ENCODE measurements at places on chromosomes 1 and 21. TPM values are rescaled to one million over a fixed set of nuclear protein-coding genes. Genes with fewer than 3 reads are reported as not detected.

GRCh38 chr1:61741711-61742619 lies at the start of gene PATJ:
Gene PATJ (plus strand): TSS chr1:61742480. CDS start chr1:61762893, 20,413 bp downstream.
- DNase-seq: peak; percentile 58
- peaks cover 4% of the 10 kb centered on the region for H3K36me3 ChIP-seq
- peak within 1 kb of the TSS; percentile 94 for H3K4me3 ChIP-seq
- H3K27me3 ChIP-seq: no peaks in the 10 kb centered on the region
- H3K4me1 ChIP-seq: peaks cover 29% of the 10 kb centered on the region
- peak within 1 kb of the TSS; percentile 92 for H3K27ac ChIP-seq

DNA sequence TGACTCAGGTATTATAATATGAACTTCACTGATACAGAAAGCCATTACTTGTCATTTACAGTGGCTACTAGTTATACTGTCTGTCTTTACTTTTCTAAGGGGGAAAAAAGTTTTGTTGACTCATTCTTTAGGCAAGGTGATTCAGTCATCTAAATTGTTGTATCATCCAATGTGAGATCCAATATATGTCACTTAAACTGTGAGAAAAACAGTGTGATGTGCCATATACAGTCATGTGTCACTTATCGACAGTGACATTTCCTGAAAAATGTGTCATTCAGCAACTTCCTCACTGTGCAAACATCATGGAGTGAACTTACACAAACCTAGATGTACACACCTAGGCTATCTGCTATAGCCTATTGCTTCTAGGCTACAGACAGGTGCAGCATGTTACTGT lies 57.6 kb downstream of the KCNK2 start:
- no peaks in the 10 kb centered on the region for H3K27me3 ChIP-seq
- no peak overlapping the region for H3K27ac ChIP-seq
- no peak overlapping the region for H3K4me3 ChIP-seq
- H3K4me1 ChIP-seq: no peaks in the 10 kb centered on the region
- H3K36me3 ChIP-seq: no peaks in the 10 kb centered on the region
- DNase-seq: no peak

- H3K27me3 ChIP-seq: no peaks in the 10 kb centered on the region
- DNase-seq: no peak
- peaks cover 43% of the 10 kb centered on the region for H3K4me1 ChIP-seq
- H3K4me3 ChIP-seq: no peak overlapping the region
- no peak overlapping the region for H3K27ac ChIP-seq
Observed at GRCh38 chr1:113859478-113860175, 11.9 kb downstream of the PTPN22 start.

DNA sequence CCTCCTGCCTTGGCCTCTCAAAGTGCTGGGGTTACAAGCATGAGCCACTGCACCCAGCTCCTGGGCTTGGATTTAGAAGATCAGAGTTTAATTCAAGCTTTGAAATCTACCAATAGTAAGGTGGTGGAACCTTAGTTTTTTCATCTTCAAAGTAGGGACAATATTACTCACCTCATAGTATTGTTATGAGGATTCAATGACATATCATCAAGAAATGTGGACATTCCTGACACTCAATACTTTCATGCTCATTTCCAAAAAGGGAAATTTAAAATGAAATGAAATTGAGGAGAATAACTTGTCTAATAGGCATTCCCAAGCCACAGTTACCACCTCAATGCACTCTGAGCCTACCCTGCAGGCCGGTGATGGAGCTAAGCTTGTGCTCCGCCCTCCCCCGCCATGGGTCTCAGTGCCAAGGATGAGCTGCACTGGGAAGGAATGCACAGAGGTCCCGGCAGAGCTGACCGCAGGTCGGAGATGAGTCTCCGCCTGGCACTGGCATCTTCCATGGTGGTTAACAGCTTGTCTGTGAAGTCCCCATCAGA lies 56.5 kb upstream of the BCAR3 start:
- H3K4me3 ChIP-seq: no peak overlapping the region
- H3K27ac ChIP-seq: no peak overlapping the region
- no peaks in the 10 kb centered on the region for H3K36me3 ChIP-seq
- no peaks in the 10 kb centered on the region for H3K4me1 ChIP-seq
- DNase-seq: no peak
- no peaks in the 10 kb centered on the region for H3K27me3 ChIP-seq

GRCh38 chr21:39720126-39720778 lies 24.7 kb upstream of the IGSF5 start:
- H3K4me1 ChIP-seq: no peaks in the 10 kb centered on the region
- DNase-seq: no peak
- H3K4me3 ChIP-seq: no peak overlapping the region
- no peaks in the 10 kb centered on the region for H3K36me3 ChIP-seq
- no peak overlapping the region for H3K27ac ChIP-seq

GRCh38 chr1:28111157-28111556 lies 22.7 kb upstream of the EYA3 start:
- no peak overlapping the region for H3K4me3 ChIP-seq
- H3K4me1 ChIP-seq: peaks cover 14% of the 10 kb centered on the region
- H3K27ac ChIP-seq: no peak overlapping the region

- H3K27me3 ChIP-seq: no peaks in the 10 kb centered on the region
- H3K27ac ChIP-seq: no peak overlapping the region
- DNase-seq: no peak
- H3K4me3 ChIP-seq: no peak overlapping the region
Observed at GRCh38 chr1:17081439-17081838, 27.6 kb upstream of the SDHB start.

DNA sequence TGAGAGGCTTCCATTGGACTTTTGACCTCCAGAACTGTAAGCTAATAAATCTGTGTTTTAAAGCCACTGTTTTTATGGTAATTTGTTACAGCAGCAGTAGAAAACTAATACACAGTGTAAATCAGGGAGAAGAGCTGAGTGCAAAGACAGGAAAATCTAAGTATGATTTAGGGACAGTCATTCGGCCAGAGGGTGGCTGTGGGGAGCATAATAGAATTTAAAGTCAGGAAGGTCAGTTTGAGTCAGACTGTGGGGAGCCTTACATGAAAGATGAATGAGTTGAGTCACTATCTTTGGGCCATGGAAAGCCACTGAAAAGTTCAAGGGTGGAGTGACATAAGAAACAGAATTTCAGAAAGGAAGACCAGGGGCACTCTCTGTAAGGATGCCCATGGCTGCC lies 52.4 kb upstream of the SSX2IP start:
- peaks cover 3% of the 10 kb centered on the region for H3K4me1 ChIP-seq
- no peaks in the 10 kb centered on the region for H3K36me3 ChIP-seq
- no peaks in the 10 kb centered on the region for H3K27me3 ChIP-seq
- no peak overlapping the region for H3K4me3 ChIP-seq

GRCh38 chr1:20402585-20403422 lies 83.2 kb downstream of the CAMK2N1 start:
- H3K27ac ChIP-seq: no peak overlapping the region
- H3K4me3 ChIP-seq: no peak overlapping the region
- peaks cover 49% of the 10 kb centered on the region for H3K27me3 ChIP-seq
- DNase-seq: no peak
- no peaks in the 10 kb centered on the region for H3K36me3 ChIP-seq

GRCh38 chr1:59136541-59137275 lies 160.2 kb upstream of the FGGY start:
- H3K27me3 ChIP-seq: peaks cover 9% of the 10 kb centered on the region
- no peaks in the 10 kb centered on the region for H3K36me3 ChIP-seq
- H3K4me1 ChIP-seq: peaks cover 4% of the 10 kb centered on the region

GRCh38 chr1:111967067-111967690 lies 22.3 kb downstream of the KCND3 start:
- no peaks in the 10 kb centered on the region for H3K4me1 ChIP-seq
- DNase-seq: no peak
- H3K4me3 ChIP-seq: no peak overlapping the region
- H3K36me3 ChIP-seq: no peaks in the 10 kb centered on the region
- H3K27me3 ChIP-seq: peaks cover 22% of the 10 kb centered on the region
- no peak overlapping the region for H3K27ac ChIP-seq

DNA sequence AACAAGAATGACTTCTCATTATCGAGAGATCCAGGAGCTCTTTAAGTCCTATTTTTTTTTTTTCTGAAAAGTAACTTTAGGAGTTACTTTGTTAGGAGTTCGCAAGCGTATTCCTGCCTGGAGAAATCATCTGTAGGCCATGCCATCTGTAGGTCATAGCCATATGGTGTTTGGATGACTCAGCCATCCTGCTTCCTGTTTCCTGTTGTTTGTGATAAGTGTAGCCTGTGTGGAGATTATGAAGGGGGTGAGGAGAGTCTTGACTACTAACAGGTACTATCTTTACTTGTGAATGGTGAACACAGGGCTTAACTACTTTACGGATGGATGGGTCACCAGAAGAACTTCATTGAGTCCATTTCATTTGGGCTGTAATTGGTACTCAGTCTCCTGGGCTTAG lies 327.2 kb downstream of the PTPRU start:
- no peak overlapping the region for H3K27ac ChIP-seq
- H3K27me3 ChIP-seq: no peaks in the 10 kb centered on the region
- DNase-seq: no peak
- no peak overlapping the region for H3K4me3 ChIP-seq
- H3K36me3 ChIP-seq: no peaks in the 10 kb centered on the region
- H3K4me1 ChIP-seq: peaks cover 4% of the 10 kb centered on the region

DNA sequence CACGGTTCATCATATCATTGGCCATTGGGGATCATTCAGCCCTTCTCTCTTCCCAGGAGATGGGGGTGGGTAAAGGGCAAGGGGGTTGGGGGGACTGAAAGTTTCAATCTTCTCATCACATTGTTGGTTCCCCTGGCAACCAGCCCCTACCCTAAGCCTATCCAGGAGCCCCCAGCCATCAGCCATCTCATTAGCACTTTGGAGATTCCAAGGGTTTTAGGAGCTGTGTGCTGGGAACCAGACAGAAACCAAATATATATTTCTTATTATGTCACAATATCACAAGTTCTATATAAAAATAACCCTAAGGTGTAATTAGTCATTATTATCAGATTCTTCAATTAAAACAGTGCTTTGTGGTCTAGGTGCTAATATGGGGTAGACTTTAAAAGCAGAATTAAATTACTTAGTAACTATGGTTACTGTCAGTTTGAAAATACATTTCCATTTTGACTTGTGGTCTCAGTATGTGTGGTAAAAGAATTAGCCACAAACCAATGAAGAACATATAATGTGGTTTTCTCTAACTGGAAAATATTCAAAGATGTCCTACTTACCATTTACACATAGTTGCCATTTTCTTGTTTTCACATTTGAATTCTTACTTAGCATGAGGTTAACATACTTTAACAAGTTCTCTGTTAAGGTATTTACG lies 28.1 kb downstream of the IL23R start:
- H3K4me3 ChIP-seq: no peak overlapping the region
- peaks cover 24% of the 10 kb centered on the region for H3K4me1 ChIP-seq
- H3K27me3 ChIP-seq: no peaks in the 10 kb centered on the region
- no peak for DNase-seq
- H3K36me3 ChIP-seq: peaks cover 7% of the 10 kb centered on the region
- H3K27ac ChIP-seq: peak overlapping the region; percentile 48

GRCh38 chr1:118902711-118903191 lies 85.4 kb downstream of the TBX15 start:
- no peaks in the 10 kb centered on the region for H3K27me3 ChIP-seq
- no peaks in the 10 kb centered on the region for H3K4me1 ChIP-seq
- no peak overlapping the region for H3K27ac ChIP-seq
- no peak for DNase-seq
- H3K4me3 ChIP-seq: no peak overlapping the region
- H3K36me3 ChIP-seq: no peaks in the 10 kb centered on the region

DNA sequence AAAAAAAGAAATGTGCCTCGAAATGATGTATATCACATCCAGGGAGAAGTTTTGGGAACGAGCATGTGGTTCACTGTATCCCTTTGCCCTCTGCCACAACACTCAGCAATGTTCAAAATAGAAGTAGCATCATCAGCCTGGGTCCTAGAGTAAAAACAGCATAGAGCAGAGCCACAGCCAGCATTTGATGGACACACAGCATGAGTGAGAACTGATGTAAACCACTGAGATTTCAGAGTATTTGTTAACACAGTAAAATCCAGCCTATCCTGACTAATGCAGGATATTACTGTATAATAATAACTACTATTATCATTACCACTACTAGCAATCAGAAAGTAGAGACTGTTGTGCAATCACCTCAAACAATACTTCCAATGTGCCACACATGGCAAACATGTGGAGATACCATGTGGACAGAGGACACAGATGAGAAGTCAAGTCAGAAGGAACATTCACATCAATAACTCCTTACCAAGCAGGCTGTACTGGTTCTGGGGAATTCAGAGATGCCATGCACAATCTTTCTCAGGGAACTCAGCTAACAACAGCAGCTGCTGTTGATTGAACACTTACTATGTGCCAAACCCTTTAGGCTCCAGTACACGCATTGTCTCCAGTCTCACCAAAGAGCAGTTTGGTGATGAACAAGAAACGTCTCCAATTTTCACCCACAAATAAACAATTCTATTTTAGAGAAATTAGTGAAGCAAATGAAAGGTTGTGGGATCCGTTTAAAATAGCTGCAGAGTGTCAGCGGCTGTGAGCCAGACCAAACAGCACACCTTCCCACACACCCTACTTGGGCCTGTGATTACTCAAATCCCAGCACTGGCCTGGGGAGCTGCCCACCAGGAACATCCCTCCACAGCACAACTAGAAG lies 16.6 kb upstream of the GFI1 start:
- H3K4me3 ChIP-seq: no peak overlapping the region
- H3K27me3 ChIP-seq: no peaks in the 10 kb centered on the region
- peaks cover 3% of the 10 kb centered on the region for H3K36me3 ChIP-seq
- no peak for DNase-seq
- H3K4me1 ChIP-seq: peaks cover 35% of the 10 kb centered on the region

DNA sequence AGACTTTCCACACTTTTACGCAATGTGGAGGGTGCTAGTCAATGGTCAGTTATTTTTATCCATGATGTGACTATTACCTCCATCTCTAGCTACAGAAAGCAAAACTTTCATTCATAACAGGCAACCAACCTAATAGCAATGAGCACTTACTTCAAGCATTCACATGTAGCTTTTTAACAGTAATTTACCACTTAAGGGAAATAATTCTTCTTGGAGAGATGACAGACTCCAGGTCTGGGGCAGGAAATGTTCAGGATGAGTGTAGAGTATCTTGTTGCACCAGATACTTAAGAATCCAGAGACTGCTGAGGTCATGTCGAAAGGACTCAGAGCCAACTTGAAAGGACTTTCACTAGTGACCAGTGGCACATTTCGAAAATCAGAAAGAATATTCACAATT lies 347.6 kb downstream of the CHRM3 start:
- peaks cover 2% of the 10 kb centered on the region for H3K36me3 ChIP-seq
- peaks cover 2% of the 10 kb centered on the region for H3K4me1 ChIP-seq
- H3K27ac ChIP-seq: no peak overlapping the region
- H3K4me3 ChIP-seq: no peak overlapping the region

- H3K27me3 ChIP-seq: no peaks in the 10 kb centered on the region
- H3K27ac ChIP-seq: peak overlapping the region; percentile 50
- no peak overlapping the region for H3K4me3 ChIP-seq
- H3K4me1 ChIP-seq: peaks cover 52% of the 10 kb centered on the region
Observed at GRCh38 chr1:20658166-20658915, 2.8 kb downstream of the DDOST start.

The TNFRSF8 gene
- 6.5 TPM for total RNA-seq

The PIAS3 gene
- 18.8 TPM for total RNA-seq

The PIK3R3 gene
- total RNA-seq: 3.5 TPM

The WNT9A gene
- 0.32 TPM for total RNA-seq

The SPRR1B gene
- not detected for total RNA-seq

The LRRC8D gene
- 41.0 TPM for total RNA-seq

The GJB5 gene
- total RNA-seq: not detected

The LCK gene
- total RNA-seq: 434 TPM

The AMY1A gene
- not detected for total RNA-seq

Measured in activated CD4-positive, alpha-beta T cell treated with anti-CD3 and anti-CD28 coated beads, Interleukin-2, amount 10 ng/mL, durations not matched to agents 7 days and 5 days (primary cell).